Activated naive CD4-positive, alpha-beta T cell (primary cell): ENCODE measurements at places on chromosomes 3 and 15.

DNA sequence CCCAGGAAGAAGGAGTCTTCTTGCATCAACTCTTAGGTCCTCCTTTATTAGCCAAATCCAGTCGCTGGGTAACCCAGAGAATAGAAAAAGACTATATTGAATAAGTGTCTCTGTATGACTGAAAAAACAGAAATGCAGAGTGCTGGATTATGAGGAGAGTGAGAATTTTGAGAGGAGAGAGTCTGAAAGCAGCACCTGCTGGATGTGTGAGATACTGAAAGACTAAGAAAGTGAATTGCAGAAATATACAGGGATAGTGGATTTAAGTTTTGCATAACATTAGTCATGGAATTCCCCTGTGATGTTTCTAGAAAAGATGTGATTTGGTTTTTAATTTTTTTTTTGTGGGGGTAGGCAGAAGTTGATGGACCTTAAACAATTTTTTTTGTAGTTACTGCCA is 296.5 kb downstream of the MECOM start:
- no peak for DNase-seq

GRCh38 chr15:35444557-35445204 is 101.3 kb downstream of the DPH6 start:
- DNase-seq: no peak

GRCh38 chr15:82047453-82048400 is 1.9 kb upstream of the MEX3B start:
- DNase-seq: no peak

DNA sequence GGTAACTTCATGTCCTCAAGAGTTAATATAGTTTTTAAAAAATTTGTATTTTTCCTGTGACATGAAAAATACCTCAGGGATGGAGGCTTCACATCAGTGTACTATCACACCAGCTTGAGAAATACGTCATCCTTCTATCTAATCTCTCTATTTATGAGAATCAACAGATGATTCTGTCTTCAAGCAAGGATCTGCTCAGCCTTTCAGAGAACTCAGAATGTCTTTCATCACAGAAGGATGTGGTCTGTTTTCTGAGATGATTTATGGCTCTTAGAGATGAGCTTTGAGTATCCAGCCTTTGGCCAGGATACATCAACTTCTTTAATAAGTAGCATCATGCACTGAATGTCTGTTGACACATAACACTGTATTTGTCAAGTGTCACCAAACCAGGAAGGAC is 193.9 kb downstream of the DTWD1 start:
- no peak for DNase-seq

DNA sequence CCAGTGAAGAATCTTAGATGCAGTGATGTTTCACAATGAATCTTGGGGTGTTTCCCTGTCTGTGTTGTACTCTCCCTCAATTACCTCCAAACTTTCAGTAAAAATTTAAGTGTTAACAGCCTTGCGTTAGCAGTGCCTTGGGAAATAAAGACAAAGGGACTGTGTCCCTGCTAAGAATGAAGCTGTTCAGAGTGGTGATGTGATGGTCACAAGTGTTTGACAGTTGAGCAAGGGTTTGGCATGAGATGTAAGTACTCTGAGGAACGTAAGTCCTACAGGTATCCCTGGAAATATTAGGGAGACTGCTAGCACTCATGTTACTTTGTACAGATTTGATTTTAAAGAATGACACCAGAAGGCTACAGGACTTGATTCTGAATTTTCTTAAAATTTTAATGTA is 304.3 kb upstream of the DPH6 start:
- DNase-seq: no peak

- no peak for DNase-seq
Measured at GRCh38 chr15:67186226-67186649, 68.2 kb downstream of the AAGAB start.

GRCh38 chr3:34650131-34650530 is 851.7 kb downstream of the PDCD6IP start:
- no peak for DNase-seq

DNA sequence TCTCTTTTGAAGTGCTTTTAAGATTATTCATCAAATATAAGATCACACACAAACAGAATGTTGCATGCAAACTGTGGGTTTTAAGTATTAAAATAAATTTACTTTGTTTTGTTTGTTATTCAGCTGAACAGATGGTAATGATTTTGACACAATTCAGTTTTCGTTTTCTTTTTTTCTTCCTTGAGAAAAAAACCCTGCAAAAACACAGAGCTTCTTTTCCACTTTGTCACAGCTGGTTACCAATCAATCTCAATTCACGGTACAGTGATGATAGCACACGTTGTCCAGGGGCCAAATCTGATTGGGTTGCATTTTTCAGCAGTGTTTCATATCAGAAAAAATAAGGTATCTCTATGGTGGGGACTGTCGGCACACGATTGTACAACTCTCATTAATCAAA is 473.6 kb downstream of the ROBO2 start:
- DNase-seq: no peak

DNA sequence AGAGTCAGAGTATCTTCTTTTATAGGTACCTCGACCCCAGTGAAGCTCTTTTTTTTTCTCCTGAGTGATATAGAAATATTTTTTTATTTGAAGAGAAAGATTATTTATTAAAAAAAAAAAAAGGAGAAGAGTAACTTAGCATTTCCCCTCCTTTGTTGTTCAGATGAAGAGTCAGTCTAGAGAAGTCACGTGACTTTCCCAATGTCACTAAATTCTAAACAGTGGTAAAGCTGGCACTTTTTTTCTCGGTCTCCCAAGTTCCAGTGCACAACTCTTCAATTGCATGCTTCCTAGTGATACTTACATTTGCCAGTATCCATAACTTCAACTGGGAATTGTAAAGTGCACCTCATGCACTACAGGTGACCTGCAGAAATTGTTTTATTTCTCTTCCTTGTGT is 448.7 kb downstream of the LPP start:
- no peak for DNase-seq

DNA sequence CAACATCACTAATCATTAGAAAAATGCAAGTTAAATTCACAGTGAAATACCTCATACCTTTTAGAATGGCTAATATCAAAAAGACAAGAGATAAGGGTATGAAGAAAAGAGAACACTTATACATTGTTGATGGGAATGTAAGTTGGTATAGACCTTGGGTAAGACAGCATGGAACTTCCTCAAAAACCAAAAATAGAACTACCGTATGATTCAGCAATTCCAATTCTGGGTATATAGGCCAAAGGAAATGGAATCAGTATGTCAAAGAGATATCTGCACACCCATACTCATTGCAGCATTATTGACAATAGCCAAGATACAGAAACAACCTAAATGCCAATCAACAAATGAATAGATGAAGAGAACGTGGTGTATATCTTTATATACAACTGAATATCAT is 166.8 kb upstream of the LRRN1 start:
- no peak for DNase-seq
